Body of pancreas (tissue), 4 donors: ENCODE measurements at places on chromosomes 12 and 14. TPM values are rescaled to one million over a fixed set of nuclear protein-coding genes. Genes with fewer than 3 reads are reported as not detected.

Gene RNASE11
- total RNA-seq, result not detected

Gene DCN
- total RNA-seq, result 314 TPM

Gene APOF
- total RNA-seq, result not detected

Gene SLC25A47
- not detected for total RNA-seq

Gene TEX52
- total RNA-seq, result not detected

Gene DAAM1
- 16.9 TPM for total RNA-seq

Gene KRT72
- not detected for total RNA-seq

GRCh38 chr12:15350643-15351042 is 28.3 kb downstream of the PTPRO start:
- no peak overlapping the region for H3K27ac ChIP-seq
- no peaks in the 10 kb centered on the region for H3K4me1 ChIP-seq

- H3K36me3 ChIP-seq, result no peaks in the 10 kb centered on the region
- H3K4me3 ChIP-seq, result no peak overlapping the region
- no peak for DNase-seq
- H3K27ac ChIP-seq, result no peak overlapping the region
- H3K27me3 ChIP-seq, result no peaks in the 10 kb centered on the region
Observed at GRCh38 chr12:124581307-124582107, 14.1 kb upstream of the NCOR2 start.

DNA sequence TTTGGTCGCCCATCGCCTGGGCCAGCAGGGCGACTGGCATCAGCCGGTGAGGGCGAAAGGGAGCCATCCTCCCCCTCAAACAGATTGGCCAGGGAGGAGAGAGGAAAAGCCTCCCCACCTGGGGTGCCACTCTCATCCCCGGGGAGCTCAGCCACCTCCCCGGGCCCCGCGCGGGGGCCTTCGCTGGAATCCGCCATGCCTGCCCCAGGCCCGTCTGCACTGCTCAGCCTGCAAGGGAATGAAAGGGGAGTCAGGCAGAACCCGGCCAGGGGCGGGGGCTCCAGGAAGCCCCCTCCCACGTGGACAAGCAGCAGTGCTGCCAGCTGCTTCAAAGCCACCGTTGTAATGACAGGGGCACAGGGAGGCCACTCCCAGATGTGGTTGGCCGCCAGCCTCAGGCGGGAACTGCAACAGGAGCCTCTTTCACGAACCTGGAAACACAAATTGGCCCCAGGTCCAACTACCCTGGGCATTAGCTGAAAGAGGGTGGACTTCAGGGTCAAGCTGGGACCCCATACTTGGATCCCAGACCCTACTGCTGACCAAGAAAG is 18.5 kb downstream of the TRPV4 start:
- H3K27ac ChIP-seq, result no peak overlapping the region
- no peaks in the 10 kb centered on the region for H3K4me1 ChIP-seq
- no peaks in the 10 kb centered on the region for H3K36me3 ChIP-seq
- no peaks in the 10 kb centered on the region for H3K27me3 ChIP-seq
- no peak overlapping the region for H3K4me3 ChIP-seq
- no peak for DNase-seq

- H3K4me1 ChIP-seq, result peaks cover 25% of the 10 kb centered on the region
- no peak overlapping the region for H3K27ac ChIP-seq
- H3K27me3 ChIP-seq, result peaks cover 28% of the 10 kb centered on the region
- DNase-seq, result no peak
- no peaks in the 10 kb centered on the region for H3K36me3 ChIP-seq
Observed at GRCh38 chr14:94767321-94767878, 2.5 kb downstream of the GSC start.

DNA sequence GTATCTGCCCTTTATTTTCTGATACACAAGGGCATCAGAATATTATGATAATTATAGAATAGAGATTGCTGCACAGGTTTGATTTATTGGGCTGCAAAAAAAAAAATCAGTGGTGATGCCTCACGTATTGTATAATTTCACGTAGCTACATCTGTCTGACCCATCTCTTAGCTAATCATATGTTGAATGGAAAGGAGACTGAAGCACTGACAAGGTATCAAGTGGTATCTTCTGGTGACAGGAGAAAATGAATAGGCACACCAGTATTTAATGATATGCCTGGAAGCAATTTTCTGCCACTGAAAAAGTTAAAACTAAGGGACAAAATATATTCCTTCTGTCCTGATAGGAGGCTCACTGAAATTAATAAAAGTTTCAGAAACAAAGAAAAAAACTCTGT is 837.2 kb upstream of the FBXO33 start:
- no peaks in the 10 kb centered on the region for H3K27me3 ChIP-seq
- no peak overlapping the region for H3K27ac ChIP-seq
- no peak overlapping the region for H3K4me3 ChIP-seq
- no peak for DNase-seq
- no peaks in the 10 kb centered on the region for H3K36me3 ChIP-seq
- no peaks in the 10 kb centered on the region for H3K4me1 ChIP-seq

DNA sequence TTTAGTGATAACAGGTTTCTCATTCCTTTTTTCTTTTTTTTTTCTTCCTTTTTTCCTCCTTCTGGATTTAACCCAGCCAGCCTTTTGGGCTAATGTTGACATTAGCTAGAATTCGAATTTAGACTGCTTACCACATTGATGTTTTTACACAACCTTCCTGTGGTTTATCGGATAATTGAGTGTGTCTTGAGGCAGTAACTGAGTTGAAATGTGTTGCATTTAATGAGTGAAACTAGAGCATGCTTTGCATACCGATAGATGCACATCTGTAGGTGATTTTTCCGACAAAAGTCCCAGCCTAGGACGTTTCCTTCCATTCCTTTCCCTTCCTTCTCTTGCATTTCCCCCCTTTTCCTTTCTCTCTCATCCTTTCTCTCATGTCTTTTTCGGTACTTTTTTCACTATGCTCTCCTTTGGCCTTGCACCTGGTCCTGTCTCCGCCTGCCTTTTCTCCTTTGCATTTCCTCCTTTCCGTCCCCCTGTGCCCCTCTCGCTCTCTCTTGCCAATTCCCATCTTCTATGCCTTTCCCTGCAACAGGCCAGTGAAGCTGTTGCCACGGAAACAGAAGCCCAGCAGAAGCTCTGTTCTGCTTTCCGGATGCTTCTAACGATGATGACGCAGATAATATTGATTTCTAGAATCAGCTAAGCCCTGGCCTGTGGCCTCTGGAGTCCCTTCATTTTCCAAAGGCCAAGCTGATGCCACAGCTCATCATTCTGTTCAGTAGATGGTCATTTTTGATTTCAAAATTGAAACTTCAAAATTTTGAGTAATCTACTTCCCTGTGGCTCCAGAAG is 76.1 kb downstream of the SLC25A47 start:
- H3K27me3 ChIP-seq, result no peaks in the 10 kb centered on the region
- H3K27ac ChIP-seq, result peak overlapping the region; percentile 19
- no peaks in the 10 kb centered on the region for H3K36me3 ChIP-seq
- no peak for DNase-seq
- H3K4me1 ChIP-seq, result peaks cover 34% of the 10 kb centered on the region

DNA sequence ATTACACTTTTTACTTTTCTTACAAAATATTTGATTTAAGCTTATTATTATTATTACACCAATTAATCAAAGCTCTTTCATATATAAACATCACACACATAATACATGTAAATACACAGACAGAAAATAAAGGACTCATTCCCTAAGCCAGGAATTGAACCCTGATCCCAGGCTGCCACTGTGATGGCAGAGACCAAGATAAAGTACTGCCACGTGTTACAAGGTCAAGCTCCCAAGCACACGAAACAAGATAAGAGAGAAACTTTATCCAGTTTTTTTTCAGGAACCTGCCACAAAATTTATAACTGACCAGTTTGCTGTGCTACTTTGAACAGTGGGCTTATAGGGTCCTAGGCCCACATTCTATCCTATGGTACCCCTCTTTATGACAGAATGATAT is 111.3 kb downstream of the EML1 start:
- H3K4me1 ChIP-seq, result peaks cover 42% of the 10 kb centered on the region
- no peaks in the 10 kb centered on the region for H3K36me3 ChIP-seq
- H3K27me3 ChIP-seq, result no peaks in the 10 kb centered on the region
- peak overlapping the region; percentile 22 for H3K27ac ChIP-seq
- DNase-seq, result no peak

GRCh38 chr12:122097927-122098756 is 19.6 kb downstream of the MLXIP start:
- no peak overlapping the region for H3K4me3 ChIP-seq
- no peaks in the 10 kb centered on the region for H3K27me3 ChIP-seq
- no peaks in the 10 kb centered on the region for H3K36me3 ChIP-seq
- peaks cover 91% of the 10 kb centered on the region for H3K4me1 ChIP-seq

DNA sequence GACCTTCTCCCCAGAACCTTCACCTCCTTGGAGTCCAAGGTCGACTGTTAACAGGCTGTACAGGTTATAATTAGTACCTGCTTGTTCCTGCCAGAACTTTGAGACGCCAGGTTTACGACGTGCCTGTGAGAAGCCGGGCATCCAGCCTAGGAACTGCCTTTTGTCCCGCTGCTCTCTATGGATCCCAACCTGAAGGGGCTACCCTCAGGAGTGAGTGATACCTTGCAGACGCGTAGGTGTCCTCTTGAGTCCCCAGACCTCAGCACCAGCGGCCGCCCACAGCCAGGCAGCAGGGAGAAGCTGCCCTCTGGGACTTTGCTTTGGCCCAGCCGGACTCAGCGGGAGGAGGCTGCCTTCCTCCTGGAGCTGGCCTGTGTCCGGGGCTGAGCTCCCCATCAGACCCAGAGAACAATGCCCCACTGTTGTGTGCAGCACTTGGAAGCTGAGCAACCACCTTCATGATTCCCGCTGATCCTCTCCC is 16.2 kb downstream of the SYNE3 start:
- peak; percentile 39 for DNase-seq
- no peak overlapping the region for H3K27ac ChIP-seq
- H3K36me3 ChIP-seq, result no peaks in the 10 kb centered on the region
- H3K27me3 ChIP-seq, result no peaks in the 10 kb centered on the region
- H3K4me3 ChIP-seq, result no peak overlapping the region

DNA sequence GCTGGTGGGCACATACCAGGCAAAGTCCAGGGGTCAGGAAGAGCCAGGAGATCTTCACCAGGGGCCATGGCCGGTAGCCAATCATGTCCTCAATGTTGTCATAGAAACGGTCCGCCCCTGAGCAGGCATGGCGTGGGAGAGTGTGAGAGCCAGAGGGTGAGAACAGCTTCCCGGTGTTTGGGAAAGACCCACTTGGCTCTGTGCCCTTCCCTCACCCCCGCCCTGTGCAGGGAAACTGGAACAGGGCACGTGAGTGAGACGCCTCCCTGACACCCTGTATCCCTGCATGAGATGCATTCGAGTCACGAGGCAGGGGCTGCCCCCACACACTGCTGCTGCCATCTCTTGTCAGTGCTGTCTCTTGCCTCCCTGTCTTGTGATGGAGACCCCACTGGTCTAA is 20.7 kb downstream of the SLC6A12 start:
- no peak for DNase-seq
- H3K27ac ChIP-seq, result no peak overlapping the region
- H3K4me3 ChIP-seq, result no peak overlapping the region
- no peaks in the 10 kb centered on the region for H3K36me3 ChIP-seq

DNA sequence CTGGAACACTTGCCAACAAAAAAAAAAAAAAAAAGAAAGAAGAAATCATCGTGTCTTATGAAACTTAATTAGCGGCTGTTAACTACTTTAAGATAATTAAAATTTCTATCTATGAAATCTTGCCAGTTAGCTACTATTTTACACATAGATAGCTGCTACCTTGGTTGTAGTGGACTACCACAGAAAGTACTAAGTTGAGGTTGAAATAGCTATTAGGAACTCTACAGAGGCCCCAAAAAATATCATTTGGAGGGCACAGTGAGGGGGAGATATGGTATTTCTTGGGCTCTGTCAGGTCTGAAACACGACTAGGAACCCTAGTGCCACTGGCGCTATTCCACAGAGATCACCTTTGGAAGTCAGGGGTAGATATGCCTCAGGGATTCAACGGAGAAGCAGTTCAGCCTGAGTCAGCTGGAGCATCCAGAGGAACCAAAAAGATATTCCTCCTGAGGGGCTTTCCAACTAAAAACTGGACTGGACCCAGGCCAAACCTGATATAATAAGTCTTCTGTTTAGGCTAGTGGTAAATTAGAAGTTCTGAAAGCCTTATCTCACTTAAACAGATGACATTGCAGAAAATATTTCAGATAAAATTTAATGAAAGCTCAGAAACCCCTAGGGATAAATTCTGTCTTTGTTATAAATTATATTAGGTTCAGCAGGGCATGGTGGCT is 126.1 kb downstream of the EPS8 start:
- H3K27me3 ChIP-seq, result no peaks in the 10 kb centered on the region
- peaks cover 3% of the 10 kb centered on the region for H3K36me3 ChIP-seq
- H3K4me3 ChIP-seq, result no peak overlapping the region
- DNase-seq, result no peak
- H3K4me1 ChIP-seq, result no peaks in the 10 kb centered on the region

DNA sequence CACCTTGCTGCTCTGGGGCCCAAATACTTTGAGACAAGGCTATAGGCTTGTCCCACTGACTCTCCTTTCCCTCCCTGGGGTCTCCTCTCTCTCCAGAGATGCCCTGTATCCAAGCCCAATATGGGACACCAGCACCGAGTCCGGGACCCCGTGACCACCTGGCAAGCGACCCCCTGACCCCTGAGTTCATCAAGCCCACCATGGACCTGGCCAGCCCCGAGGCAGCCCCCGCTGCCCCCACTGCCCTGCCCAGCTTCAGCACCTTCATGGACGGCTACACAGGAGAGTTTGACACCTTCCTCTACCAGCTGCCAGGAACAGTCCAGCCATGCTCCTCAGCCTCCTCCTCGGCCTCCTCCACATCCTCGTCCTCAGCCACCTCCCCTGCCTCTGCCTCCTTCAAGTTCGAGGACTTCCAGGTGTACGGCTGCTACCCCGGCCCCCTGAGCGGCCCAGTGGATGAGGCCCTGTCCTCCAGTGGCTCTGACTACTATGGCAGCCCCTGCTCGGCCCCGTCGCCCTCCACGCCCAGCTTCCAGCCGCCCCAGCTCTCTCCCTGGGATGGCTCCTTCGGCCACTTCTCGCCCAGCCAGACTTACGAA is 3.1 kb downstream of the NR4A1 start:
- no peaks in the 10 kb centered on the region for H3K36me3 ChIP-seq
- peaks cover 38% of the 10 kb centered on the region for H3K4me1 ChIP-seq
- no peak overlapping the region for H3K27ac ChIP-seq
- H3K27me3 ChIP-seq, result no peaks in the 10 kb centered on the region
- no peak overlapping the region for H3K4me3 ChIP-seq
- no peak for DNase-seq

DNA sequence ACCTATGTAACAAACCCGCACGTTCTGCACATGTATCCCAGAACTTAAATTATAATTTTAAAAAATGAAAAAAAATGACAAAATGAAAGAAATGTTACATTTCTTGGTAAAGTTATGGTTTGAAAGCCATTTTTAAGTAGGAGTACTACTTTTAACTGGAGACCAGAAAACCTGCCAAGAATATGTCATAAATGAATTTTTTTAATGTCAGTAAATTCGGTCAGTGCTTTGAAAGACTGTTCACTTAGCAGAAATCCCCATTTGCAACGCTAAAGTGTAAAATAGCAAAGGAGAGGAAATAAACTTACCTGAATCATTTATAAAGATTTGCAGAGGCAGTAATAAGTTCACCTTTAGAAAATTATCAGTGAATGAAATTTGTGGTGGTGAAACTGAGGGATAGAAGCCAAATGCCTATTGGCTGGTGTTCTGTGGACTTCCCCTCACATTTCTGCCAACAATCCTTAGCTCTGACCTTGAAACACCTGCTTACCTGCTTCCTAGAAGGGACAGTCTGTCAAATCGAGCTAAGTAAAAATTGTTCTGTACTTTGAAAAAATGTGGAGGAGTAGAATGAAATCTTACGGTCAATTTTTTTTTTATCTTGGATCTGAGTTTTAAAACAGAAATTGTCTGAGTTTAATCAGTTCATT is 714.2 kb downstream of the SLC6A15 start:
- peak; percentile 43 for DNase-seq
- no peaks in the 10 kb centered on the region for H3K27me3 ChIP-seq
- H3K36me3 ChIP-seq, result no peaks in the 10 kb centered on the region

- H3K27me3 ChIP-seq, result no peaks in the 10 kb centered on the region
- no peak for DNase-seq
- no peaks in the 10 kb centered on the region for H3K36me3 ChIP-seq
- H3K27ac ChIP-seq, result no peak overlapping the region
- no peak overlapping the region for H3K4me3 ChIP-seq
- H3K4me1 ChIP-seq, result no peaks in the 10 kb centered on the region
Observed at GRCh38 chr14:72625689-72626088, 268.2 kb downstream of the DPF3 start.
